ENCODE measurements at places on chromosomes 5 and 9.
A peak's percentile ranks its signal among the peaks of the same experiment; 100 is the strongest.

DNA sequence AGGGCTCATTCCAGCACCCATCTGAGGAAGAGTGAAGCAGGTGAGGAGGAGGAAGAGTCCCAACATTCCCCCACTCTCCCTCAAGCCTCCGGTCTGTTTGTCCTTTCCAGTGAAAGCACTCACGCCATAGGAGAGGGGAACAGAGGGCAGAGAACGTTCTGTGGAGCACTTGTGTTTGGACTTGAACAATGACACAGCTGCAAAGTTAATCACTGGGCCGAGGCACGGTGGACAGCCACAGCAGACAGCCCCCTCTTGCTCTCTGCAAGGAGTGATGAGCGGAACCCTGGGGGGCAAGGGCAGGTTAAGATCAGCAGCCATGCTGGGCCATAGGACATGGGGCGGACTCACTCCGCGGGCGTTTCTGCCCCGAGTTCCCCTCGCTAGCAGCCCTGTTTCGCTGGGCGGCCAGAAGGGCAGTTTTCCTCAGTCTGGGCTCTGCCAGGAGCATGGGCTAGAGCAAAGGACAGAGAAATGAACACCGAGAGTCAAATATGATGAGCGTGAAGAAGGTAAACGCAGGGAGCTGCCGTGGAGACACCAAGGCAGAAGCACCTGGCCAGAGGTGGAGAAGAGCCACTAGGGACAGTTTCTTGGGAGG lies 185.7 kb downstream of the GAPVD1 start:
- DNase-seq, result no peak

- no peak for DNase-seq
Observed at GRCh38 chr5:146151970-146152369, 30.5 kb downstream of the LARS1 start.

DNA sequence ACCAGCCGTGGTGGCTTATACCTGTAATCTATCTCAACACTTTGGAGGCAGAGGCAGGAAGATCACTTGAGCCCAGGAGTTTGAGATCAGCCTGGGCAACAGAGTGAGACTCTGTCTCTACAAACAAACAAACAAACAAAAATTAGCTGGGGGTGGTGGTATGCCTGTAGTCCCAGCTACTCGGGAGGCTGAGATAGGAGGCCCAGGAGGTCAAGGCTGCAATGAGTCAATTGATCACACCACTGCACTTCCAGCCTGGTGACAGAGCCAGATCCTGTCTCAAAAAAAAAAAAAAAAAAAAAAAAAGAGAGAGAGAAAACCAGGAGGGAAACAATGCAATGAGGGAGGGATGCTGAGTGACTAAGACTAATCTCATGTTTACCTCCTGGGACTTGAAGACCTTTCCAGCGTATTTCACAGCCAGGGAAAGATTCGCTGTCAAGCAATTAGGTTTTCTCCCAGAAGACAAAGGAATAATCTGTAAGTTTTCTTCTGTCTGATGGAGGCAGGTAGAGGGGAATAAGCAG lies 51.1 kb upstream of the MIER3 start:
- DNase-seq, result no peak

DNA sequence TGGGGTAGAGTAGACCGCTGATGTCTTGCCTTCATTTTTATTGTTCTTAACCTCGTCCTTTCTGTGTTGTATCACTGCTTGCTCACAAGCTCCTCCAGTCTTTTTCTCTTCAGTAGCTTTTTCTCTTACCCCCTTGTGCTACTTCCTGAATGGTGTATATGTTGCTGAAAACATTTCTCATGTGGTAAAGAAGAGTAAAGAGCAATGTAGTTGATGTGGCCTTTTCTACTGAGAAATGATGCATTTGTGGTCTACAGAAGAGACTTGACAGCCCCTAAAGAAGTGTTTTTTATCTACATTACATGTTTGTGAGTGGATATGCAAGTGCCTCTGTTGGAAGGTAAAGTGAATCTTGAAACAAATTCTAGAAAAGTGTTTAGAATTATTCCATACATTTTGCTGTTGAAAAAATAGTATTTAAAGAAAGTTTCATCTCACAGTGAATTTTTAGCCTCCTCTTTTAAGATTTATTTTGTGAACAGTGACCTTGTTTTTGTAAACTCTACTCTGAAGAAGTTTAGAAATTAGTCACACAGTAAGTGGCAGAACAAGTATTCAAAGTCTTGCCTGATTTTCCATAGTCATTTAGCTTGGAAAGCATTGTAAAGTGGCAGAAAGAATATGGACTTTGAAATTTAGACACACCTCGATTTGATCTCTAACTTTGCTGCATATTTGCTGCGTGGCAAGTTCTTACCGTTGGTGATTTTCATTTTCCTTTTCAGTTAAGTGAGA lies 17.4 kb downstream of the CDC42SE2 start:
- no peak for DNase-seq

- no peak for DNase-seq
Observed at GRCh38 chr9:132136151-132136780, 25.6 kb upstream of the NTNG2 start.

DNA sequence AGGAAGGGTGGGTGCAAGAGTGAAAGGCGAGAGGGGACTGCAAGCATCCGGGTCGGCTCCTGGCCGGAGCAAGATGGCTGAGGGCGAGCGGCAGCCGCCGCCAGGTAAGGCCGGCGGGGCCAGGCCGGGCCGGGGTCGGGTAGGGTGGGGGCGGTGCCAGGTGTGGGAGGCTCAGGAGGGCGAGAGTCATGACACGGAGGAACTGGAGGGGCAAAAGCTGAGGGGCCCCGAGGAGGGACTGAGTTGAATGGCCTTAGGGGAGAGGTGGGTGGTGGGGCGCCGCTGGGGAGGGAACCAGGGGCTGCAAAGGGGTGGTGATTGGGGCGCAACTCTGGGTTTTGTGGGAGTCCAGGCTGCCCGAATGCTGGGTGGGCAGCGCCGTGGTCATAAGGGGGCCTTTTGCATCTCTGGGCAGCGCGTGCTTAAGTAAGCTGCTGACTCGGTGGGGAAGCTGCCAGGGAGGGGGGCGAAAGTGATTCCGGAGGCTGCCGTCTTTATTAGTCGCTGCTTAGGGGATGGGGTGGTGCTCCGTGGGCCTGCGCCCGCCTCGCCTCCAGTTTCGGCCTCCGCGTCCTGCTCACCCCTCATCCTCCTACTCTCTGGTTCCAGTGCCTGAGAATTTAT lies 425 bp downstream of the PTPA start:
- peak; percentile 55 for DNase-seq

DNA sequence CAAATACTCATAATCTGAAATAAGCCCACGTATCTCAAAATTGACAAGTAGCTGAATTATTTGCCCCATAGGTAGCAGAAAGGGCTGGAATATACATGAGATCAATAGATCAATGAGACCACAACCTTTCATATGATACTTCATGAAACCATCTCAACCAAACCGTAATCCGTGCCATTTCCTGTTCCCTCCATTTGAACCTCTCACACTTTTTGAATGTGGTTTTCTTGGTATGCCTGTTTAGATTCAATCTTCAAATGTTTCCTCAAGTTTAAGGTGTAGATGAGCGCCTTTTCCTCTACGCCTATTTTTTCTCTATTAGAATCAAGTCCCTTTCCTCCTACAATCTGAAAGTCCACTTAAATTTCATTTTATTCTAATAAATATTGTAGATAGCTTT lies 805.5 kb downstream of the EFNA5 start:
- DNase-seq, result no peak

DNA sequence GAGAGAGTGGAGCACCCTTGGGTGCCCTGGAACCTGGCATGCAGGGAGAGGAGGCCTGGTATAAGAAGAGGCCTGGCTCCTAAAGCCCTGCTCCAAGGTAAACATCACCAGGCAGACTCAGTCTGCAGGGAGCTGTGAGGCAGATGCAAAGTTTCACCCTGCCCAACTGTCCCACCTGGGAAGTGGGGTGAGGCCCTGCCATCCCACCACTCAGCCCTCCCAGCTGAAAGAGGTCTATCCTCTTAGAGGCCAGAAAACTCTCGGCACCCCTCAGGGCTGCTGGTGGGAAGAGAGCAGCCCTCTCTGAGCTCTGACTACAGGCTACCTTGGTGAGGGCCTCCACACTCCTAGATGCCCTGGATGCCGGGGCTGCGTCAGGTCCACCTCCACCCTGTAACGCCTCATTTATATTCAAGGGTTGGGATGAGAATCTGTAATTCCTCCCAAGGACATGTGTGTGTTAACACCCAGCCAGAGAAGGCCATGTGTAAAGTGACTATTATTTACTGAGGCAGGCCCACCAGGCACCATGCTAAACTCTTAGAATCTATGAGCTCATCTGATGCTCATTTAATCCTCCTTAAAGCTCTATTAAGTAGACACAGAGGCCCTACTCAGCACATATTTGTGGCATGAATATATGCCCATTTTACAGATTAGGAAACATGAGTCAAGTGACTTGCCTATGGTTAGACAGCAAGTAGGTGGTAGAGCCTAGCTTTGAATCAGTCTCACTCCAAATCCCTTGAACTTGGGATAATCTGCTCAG lies 205.9 kb downstream of the FSTL4 start:
- DNase-seq, result no peak

- no peak for DNase-seq
Observed at GRCh38 chr9:17843236-17843635, 264.4 kb downstream of the SH3GL2 start.

DNA sequence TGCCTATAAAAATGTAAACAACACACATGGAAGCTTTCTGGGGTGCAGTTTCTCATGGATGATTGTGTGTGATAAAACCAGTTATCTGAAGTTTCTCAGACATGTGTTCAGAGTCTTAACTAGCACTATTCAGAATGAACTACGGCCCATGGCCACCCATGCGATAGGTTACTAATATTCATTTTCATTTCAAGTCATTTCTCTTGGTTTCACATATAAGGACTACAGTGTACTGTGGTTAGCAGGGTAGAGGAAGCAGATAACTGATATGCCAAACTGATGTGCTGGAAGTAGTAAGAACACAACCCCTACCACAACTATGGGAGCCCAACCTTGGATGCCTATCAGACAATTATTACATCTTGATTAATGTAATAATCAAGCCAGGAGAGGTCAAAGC lies 372.1 kb downstream of the DTWD2 start:
- no peak for DNase-seq

- DNase-seq, result no peak
Observed at GRCh38 chr9:115733318-115734110, 420.1 kb upstream of the PAPPA start.

DNA sequence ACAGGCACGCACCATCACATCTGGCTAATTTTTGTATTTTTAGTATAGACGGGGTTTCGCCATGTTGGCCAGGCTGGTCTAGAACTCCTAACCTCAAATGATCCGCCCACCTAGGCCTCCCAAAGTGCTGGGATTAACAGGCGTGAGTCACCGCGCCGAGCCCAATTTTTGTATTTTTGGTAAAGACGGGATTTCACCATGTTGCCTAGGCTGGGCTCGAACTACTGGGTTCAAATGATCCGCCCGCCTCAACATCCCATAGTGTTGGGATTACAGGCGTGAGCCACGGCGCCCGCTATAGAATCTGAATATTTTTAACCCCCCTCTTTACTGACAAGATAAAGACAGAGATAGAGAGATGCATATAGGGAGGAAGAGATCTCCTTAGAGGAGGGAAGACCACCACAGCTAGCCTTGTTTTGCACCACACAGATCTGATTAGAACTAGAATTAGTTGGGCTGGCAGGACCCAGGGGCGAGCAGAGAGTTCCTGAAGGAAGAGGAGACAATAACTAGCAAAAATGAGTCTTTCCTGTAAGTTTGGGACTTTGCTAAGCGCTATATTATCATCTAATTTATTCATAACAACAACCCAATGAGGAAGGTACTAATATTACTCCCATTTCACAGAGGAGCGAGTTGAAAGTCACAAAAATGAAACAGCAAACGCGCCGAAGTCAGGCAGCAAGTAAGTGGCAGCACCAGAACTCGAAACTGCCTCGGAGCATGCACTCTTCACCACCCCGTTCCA lies 1.5 kb upstream of the ANKHD1 start:
- DNase-seq, result no peak

GRCh38 chr9:27308691-27309390 lies 11.9 kb upstream of the EQTN start:
- DNase-seq, result no peak

DNA sequence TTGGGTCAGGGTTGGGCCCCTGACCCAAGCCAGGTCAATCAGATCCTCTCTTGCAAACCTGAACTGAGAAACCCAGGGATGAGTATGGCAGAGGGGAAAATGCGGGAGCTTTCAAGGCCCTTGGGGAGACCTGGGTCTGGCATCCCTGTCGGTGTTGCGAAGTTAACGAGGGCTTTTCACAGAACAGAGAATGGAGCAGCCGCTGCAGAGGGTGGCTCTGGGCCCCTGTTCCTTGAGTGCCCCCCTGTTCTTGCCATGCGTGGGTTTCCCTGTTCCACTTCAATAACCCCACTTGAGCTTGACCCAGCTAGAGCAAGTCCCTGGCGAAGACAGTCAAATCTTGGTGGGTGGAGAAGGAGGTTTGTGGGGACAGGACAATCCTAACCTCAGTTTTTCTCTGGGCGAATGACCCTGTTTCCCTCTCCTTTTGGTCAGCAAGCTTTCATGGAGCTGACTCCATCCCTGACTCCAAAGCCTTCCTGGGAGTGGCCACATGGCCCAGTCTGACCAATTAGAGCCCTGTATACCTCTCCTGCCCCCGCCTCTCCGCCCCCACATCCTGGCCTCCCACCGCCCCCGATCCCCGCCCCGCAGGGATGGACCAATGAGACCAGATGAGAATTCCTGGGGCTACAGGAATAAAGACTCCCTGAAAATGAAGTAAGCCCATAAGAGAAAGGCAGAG lies 2.9 kb upstream of the VDAC1 start:
- DNase-seq, result no peak

- DNase-seq, result no peak
Observed at GRCh38 chr5:127338501-127338900, 47.9 kb downstream of the MEGF10 start.

GRCh38 chr9:2345013-2345412 lies 276.6 kb upstream of the VLDLR start:
- no peak for DNase-seq

- DNase-seq, result no peak
Observed at GRCh38 chr9:90393365-90394152, 249.1 kb downstream of the DIRAS2 start.

GRCh38 chr5:40033009-40033408 lies 608.2 kb upstream of the DAB2 start:
- DNase-seq, result no peak

GRCh38 chr5:96641368-96642280 lies 20.6 kb upstream of the CAST start:
- no peak for DNase-seq

DNA sequence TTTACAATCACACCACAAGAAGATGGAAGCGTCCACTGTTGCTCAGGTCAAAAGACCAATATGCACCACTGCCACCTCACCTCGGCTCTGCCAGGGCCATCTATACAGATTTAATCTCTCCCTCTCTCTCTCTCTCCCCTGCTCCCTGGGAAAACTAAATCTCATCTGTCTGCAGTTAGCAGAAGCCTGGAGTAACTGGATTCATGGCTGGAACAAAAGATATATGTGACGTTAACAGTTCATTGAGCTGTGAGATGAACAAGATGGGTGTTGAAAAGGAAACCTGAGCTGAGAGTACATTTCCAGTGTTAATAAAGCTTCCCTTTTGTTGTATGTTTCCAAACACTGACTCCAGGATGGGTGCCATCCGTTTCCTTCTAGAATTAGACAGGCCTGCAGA lies 369.7 kb downstream of the CDK5RAP2 start:
- no peak for DNase-seq

GRCh38 chr5:71482132-71482531 lies 26.7 kb downstream of the BDP1 start:
- DNase-seq, result peak; percentile 15
